ENCODE measurements at places on chromosomes 12 and 14.

DNA sequence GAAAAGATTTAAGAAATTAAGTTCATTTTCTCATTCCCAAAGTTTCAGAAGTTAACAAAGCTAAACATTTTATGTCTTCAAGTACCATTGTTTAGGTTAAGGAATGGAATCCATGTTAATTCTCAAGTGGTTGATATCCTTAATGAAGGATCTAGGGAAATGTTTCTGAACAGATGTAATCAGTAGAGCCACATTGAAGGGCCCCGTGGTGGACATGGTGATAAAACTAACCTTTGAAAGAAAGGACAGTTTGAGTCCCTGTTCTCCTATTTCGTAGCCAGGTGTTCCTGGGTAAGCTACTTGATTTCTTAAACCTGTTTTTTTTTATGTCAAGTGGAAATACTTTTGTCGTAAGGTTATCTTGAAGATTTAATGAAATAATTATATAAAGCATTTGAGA is 4.6 kb downstream of the PPM1A start:
- no peak for DNase-seq

- peak; percentile 54 for DNase-seq
These were observed 17.1 kb downstream of the SLC11A2 start for GRCh38 chr12:51009056-51009440.

GRCh38 chr12:86154620-86155019 is 101.6 kb downstream of the MGAT4C start:
- DNase-seq, result no peak

DNA sequence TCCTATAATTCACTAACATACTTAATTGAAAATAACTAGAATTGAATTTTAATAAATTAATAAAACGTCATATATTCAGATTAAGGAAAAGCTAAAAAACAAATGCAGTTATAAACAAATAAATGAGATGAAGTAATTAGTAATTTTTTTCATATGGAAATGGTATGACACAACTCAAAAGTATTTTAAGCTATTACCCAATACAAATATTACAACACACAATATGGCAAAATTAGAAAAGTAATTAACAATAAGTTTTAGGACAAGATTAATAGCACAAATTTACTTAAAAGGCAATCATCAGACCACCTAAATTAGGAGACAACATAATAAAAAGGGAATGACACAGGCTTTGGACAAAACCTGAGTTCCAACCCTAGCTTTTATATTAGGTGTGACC is 81.7 kb downstream of the EEA1 start:
- DNase-seq, result no peak

DNA sequence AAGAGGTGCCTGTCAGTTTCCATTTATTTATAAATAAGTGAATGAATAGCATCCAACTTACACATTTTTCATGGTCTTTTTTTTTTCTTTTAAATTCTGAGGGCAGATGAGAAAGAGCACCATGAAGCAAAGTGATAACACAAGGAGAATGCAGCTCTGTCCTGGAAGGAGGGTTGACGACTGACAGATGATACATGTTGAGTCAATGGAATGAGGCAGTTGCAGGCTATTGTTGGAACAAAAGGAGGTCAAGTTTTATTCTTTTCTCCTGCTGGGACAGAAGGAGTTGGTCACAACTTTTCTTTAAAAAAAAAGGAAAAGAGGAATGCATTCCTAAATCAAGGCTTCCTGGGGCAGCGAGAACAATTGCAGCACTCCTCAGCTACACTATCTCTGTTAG is 119.9 kb upstream of the PLEKHG7 start:
- no peak for DNase-seq

- no peak for DNase-seq
These were observed 194.8 kb upstream of the DCN start for GRCh38 chr12:91377436-91377835.

GRCh38 chr12:91142221-91142631 is 30.9 kb upstream of the LUM start:
- DNase-seq, result no peak

DNA sequence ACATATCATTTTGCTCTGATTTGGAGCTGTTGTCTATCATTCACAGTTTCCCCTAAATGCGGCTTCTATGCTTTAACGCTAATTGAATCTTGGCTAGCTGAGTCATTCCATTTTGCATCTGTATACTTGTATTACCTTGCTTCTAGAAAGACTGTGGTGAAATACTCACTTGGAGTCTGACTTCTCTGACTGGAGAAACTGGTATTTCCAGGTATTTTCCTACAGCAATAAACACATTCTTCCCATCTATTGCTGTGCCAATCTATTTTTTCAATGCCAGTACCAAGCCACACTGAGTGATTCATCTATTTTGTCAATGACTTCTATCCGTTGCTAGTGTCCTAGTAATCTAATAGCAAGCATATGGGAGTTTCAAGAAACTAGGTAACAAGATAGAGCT is 76.0 kb upstream of the ST8SIA1 start:
- no peak for DNase-seq

- DNase-seq, result no peak
These were observed 24.1 kb downstream of the PTGER2 start for GRCh38 chr14:52338051-52338681.

DNA sequence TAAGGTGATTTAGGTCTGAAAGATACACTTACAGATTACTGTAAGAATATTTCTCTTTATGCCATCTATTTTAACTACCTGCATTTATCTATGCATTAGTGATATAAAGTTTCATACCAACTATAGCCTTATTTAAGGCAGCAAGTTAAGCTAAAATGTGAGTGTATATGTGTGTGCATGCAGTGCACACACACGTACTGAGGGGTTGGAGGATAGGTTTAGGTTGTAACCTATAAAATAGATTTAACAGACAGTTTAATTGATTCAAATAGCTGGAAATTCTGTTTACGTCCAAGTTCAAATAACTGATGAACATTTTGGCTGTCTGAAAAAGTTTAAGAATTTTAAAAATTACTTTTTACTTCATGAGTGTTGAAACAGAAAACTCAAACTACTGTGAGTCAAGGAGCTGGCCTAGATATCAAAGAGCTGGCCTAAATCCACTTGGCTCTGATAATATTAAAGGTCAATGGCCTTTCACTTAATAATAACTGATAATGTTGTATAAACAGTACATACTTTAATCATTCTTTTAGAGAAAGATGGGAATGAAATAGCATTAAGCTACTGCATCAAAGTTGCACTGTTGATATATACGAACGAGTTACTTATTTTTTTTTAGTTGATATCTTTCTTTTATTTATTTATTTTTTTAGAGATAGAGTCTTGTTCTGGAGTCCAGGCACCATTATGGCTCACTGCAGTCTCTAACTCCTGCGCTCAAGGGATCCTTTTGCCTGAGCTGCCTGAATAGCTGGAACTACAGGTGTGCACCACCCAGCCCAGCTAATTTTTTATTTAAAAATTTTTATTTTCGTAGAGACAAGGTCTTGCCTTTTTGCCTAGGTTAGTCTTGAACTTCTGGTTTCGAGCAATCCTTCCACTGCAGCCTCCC is 13.8 kb upstream of the KCNJ8 start:
- no peak for DNase-seq

Measured in activated CD8-positive, alpha-beta memory T cell treated with anti-CD3 and anti-CD28 coated beads, Interleukin-2, amount 10 ng/mL, durations not matched to agents 7 days and 5 days (primary cell).